ENCODE measurements at places on chromosomes 2 and 18.

- no peak overlapping the region for H3K27ac ChIP-seq
- H3K4me1 ChIP-seq, result peaks cover 2% of the 10 kb centered on the region
- H3K4me3 ChIP-seq, result no peak overlapping the region
- H3K36me3 ChIP-seq, result no peaks in the 10 kb centered on the region
Measured at GRCh38 chr2:36326286-36326685, 29.3 kb upstream of the CRIM1 start.

DNA sequence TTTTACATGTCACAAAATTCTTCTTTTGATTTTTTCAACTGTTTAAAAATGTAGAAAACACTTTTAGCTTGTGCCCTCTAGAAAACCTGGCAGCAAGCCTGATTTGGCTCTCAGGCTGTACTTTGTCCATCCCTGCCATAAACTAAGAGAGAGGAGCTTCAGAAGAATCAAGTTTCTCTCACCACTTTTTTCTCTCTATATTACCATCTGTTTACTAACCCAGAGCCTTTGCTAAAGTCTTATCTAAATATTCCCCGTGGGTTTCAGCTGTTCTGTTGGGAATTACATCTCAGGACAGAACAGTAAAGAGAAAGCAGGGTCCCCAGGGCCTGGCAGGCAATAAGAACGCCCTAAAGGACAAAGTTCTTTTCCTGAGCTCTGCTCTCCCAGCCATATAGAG lies 409.1 kb upstream of the CRIM1 start:
- H3K27me3 ChIP-seq, result no peaks in the 10 kb centered on the region
- H3K4me3 ChIP-seq, result no peak overlapping the region
- H3K36me3 ChIP-seq, result no peaks in the 10 kb centered on the region
- H3K4me1 ChIP-seq, result no peaks in the 10 kb centered on the region
- H3K27ac ChIP-seq, result no peak overlapping the region

- H3K27me3 ChIP-seq, result no peaks in the 10 kb centered on the region
- no peak overlapping the region for H3K27ac ChIP-seq
- H3K36me3 ChIP-seq, result peaks cover 7% of the 10 kb centered on the region
- no peaks in the 10 kb centered on the region for H3K4me1 ChIP-seq
Measured at GRCh38 chr2:32310577-32310976, 32.9 kb downstream of the YIPF4 start.

DNA sequence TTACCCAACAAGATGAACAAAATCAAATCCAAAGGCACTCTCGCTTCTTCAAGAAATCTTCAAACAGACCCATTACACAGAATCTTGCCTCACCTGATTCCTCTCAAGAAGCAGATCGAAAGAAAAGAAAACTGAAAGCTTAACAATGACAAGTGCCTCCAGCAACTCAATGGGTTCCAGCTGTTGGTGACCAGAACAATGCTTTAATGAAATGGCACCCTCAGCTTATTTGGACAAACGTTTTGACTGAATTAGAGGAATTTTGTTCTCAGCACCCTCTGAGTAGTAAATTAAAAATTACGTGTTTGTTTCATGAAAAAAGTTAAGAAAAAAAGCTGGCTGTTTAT lies 211.0 kb downstream of the ZNF521 start:
- no peaks in the 10 kb centered on the region for H3K36me3 ChIP-seq
- no peaks in the 10 kb centered on the region for H3K27me3 ChIP-seq
- H3K4me3 ChIP-seq, result no peak overlapping the region
- no peak overlapping the region for H3K27ac ChIP-seq

- no peaks in the 10 kb centered on the region for H3K36me3 ChIP-seq
- no peak overlapping the region for H3K27ac ChIP-seq
- no peak for DNase-seq
- no peaks in the 10 kb centered on the region for H3K4me1 ChIP-seq
- no peak overlapping the region for H3K4me3 ChIP-seq
Measured at GRCh38 chr2:134640494-134640893, 78.3 kb downstream of the TMEM163 start.

GRCh38 chr2:74010087-74010541 lies 25.4 kb downstream of the TET3 start:
- no peaks in the 10 kb centered on the region for H3K36me3 ChIP-seq
- H3K27ac ChIP-seq, result no peak overlapping the region
- DNase-seq, result no peak
- H3K4me3 ChIP-seq, result no peak overlapping the region
- H3K4me1 ChIP-seq, result no peaks in the 10 kb centered on the region

DNA sequence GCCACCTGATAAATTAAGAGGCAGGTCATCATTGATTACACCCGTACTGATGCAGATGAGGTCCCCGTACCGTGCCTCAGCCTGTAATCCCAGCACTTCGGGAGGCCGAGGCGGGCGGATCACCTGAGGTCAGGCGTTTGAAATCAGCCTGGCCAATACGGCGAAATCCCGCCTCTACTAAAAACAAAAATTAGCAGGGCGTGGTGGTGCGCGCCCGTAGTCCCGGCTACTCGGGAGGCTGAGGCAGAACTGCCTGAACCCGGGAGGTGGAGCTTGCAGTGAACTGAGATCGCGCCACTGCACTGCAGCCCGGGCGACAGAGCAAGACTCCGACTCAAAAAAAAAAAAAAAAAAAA lies 683 bp upstream of the ENOSF1 start:
- no peaks in the 10 kb centered on the region for H3K27me3 ChIP-seq
- DNase-seq, result no peak
- H3K4me1 ChIP-seq, result peaks cover 11% of the 10 kb centered on the region
- peak overlapping the region; percentile 93 for H3K4me3 ChIP-seq
- no peak overlapping the region for H3K27ac ChIP-seq

- H3K36me3 ChIP-seq, result no peaks in the 10 kb centered on the region
- no peak for DNase-seq
- H3K4me1 ChIP-seq, result peaks cover 16% of the 10 kb centered on the region
- H3K27ac ChIP-seq, result peak overlapping the region; percentile 99
- peak overlapping the region; percentile 84 for H3K4me3 ChIP-seq
- H3K27me3 ChIP-seq, result no peaks in the 10 kb centered on the region
Measured at GRCh38 chr18:11849841-11850634, 1.2 kb upstream of the CHMP1B start.

DNA sequence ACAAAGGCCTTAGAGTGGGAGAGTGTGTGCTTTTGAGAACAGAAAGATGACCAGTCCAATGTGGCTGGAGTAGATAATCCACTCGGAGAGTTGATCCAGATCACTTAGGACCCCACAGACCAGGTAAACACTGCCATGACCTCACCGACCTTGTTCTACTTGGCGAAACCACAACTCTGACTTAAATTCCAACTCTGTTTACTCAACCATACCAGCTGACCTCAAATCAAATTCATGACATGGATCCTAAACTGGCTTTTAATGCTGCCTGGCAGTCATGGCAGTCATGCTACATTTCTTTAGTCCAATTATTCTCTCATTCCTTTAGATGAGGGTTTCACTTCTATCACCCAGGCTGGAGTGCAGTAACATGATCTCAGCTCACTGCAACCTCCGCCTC lies 347.1 kb upstream of the FAM98A start:
- H3K27me3 ChIP-seq, result no peaks in the 10 kb centered on the region
- H3K27ac ChIP-seq, result no peak overlapping the region
- no peak for DNase-seq
- no peaks in the 10 kb centered on the region for H3K4me1 ChIP-seq
- no peaks in the 10 kb centered on the region for H3K36me3 ChIP-seq

GRCh38 chr2:9613291-9613690 lies 17.5 kb downstream of the YWHAQ start:
- no peaks in the 10 kb centered on the region for H3K27me3 ChIP-seq
- peaks cover 31% of the 10 kb centered on the region for H3K4me1 ChIP-seq
- no peak for DNase-seq
- H3K36me3 ChIP-seq, result no peaks in the 10 kb centered on the region
- no peak overlapping the region for H3K27ac ChIP-seq

GRCh38 chr2:6724605-6725140 lies 141.0 kb downstream of the CMPK2 start:
- no peak overlapping the region for H3K4me3 ChIP-seq
- no peaks in the 10 kb centered on the region for H3K27me3 ChIP-seq
- no peak for DNase-seq

DNA sequence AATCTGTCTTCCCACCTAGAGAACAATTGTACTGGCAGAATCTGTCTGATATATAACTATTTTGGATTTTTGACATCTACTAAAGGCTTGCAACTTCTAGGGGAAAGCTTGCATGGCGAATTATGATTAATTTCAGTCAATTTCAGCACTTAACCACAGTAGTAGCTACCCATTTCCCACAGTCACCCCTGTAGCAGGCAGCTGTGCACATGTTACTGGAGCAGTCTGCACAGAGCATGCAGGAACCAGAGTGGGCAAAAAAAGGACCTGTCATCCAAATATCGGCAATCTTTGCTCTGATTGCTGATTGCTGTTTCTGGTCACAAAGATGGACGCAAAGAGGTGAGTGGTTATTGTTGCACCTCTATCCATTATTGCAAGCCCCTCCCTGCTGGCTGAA lies 473.3 kb downstream of the SPAG16 start:
- H3K4me3 ChIP-seq, result no peak overlapping the region
- H3K27me3 ChIP-seq, result no peaks in the 10 kb centered on the region
- no peak overlapping the region for H3K27ac ChIP-seq
- H3K36me3 ChIP-seq, result no peaks in the 10 kb centered on the region
- no peaks in the 10 kb centered on the region for H3K4me1 ChIP-seq
